RWPE1 (cell line): ENCODE measurements at places on chromosomes 2 and 18.

GRCh38 chr2:197210430-197210829 lies 100.2 kb downstream of the ANKRD44 start:
- DNase-seq, result no peak

DNA sequence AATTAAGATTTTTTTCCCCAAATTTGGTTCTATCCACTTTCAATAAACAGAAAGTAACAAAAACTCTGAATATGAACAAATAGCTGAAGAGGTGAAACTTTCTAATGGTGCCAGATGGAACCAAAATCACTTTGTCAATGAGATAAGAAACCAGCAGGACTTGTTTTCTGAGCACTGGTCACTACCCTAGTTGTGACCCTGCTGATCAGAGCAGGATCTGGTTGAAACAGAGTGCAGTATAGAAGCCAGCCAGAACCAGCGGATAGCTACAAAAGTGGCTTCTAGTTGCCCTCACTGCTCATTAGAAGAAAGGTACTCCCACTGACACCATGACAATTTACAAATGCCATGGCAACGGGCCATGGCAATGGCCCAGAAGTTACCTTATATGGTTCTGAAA lies 158.3 kb upstream of the PIEZO2 start:
- no peak for DNase-seq

GRCh38 chr2:238173692-238174091 lies 14.9 kb downstream of the ERFE start:
- DNase-seq, result no peak

GRCh38 chr2:44933434-44933951 lies 8.0 kb upstream of the SIX3 start:
- DNase-seq, result no peak

GRCh38 chr2:237059155-237059875 lies 26.4 kb upstream of the COPS8 start:
- no peak for DNase-seq

GRCh38 chr2:102061962-102062795 lies 70.4 kb downstream of the IL1R2 start:
- no peak for DNase-seq

- no peak for DNase-seq
Measured at GRCh38 chr2:44131177-44131576, 37.5 kb upstream of the PPM1B start.

DNA sequence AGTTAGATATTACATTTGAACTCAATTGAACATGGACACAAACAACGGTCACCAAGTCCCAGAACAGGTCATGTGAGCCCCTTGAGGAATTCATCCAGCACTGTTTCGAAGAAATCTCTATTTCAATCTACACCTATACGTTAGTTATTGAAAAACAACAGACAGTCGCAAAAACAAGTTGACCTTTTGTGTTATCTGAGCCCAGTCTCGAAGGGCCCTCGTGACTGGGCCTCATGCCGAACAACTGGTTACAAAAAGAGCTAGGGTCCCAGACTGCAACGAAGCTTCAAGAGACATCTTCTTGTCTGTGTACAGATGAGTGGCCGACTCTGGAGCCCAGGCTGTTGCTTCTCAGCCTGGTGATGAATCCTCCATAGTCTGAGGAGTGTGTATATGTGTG lies 5.3 kb upstream of the DSG2 start:
- no peak for DNase-seq

- no peak for DNase-seq
Measured at GRCh38 chr2:196977507-196977906, 51.0 kb upstream of the PGAP1 start.

DNA sequence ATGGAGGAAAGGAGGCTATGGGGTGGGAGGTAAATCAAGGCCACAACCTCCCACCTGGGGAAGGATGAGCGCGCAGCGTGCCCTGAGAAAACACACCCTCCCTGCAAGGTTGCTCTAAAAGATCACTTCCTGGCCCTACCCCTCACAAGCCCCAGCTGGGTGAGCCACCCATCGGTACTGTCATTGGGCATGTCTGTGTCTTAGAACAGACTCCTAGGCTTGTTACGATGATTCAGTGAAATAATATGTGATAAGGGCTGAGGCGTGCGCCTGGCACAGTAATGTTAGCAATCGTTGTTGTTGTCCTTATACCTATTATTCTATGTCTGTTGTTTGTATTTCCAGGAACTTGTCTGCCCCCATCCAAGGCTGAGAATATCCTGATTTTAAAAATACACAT lies 175.1 kb downstream of the ZFP36L2 start:
- peak; percentile 95 for DNase-seq

DNA sequence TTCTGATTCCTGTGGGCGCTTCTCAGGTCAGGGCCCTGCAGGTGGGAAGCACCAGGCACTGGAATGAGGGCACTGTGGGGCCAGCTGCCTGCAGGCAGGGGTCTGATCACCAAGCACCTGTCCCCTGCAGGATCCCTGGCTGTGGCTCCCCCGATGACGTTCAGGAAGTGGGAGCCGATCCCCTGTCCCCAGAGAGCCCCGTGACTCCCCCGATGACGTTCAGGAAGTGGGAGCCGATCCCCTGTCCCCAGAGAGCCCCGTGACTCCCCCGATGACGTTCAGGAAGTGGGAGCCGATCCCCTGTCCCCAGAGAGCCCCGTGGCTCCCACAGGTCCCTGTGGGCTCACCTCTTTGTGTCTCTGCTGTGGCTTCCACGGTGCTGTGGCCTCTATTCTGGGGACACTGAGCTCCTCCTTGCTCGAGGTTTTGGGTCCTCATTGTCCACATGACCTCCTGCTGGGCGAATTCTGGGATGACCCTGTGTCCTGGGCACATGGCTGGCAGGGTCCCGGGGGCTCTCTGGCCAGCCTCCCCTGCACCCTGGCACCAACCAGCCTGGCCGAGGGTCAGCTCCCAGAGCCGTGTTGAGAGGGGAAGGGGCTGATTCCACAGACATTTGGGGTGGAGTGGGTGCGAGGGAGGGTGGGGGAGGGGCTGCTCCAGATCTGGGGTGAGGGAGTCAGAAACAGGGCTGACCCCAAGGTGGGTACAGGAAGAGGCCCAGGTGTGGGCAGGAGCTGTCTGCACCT lies 4.8 kb downstream of the NEU4 start:
- no peak for DNase-seq

DNA sequence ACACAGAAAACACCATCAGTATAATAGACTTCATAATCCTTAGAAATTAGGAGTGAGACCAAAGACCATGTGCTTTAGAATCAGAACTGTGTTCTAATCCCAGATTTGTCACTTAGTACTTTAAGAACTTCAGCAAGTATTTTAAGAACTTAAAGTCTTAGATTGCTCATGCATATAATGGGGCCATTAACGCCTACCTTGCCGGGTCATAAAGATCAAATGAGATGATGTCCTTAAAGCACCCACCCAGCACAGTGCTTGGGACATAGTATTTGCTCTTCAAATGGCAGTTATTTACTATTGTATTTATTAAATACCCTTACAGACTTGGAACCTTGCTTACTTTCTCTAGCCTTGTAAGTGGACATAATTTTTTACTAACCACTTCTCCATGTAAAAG lies 156.1 kb downstream of the GREB1L start:
- DNase-seq, result no peak

GRCh38 chr2:181253438-181253837 lies 203.7 kb upstream of the ITGA4 start:
- DNase-seq, result no peak
